ENCODE measurements at places on chromosomes 7 and 10. TPM values are rescaled to one million over a fixed set of nuclear protein-coding genes. Genes with fewer than 3 reads are reported as not detected.

Gene FFAR4
- total RNA-seq = not detected

Gene C10orf105
- total RNA-seq = 0.05 TPM

Gene ANAPC16
- total RNA-seq = 86.9 TPM

Gene RAMP3
- total RNA-seq = not detected

Gene MGMT
- total RNA-seq = 13.2 TPM

Gene SP8
- total RNA-seq = not detected

Gene BAIAP2L1
- 1.2 TPM for total RNA-seq

Gene LRRC17
- total RNA-seq = not detected

Gene KCNIP2
- 0.23 TPM for total RNA-seq

Gene PKD2L1
- not detected for total RNA-seq

Gene GIMAP2
- total RNA-seq = 19.7 TPM

Gene SYNPO2L
- total RNA-seq = not detected

Gene GAD2
- total RNA-seq = not detected

Gene ZNHIT1
- 55.0 TPM for total RNA-seq

Gene SEMA3D
- 0.08 TPM for total RNA-seq

Gene COL13A1
- not detected for total RNA-seq

Gene ZNF853
- total RNA-seq = 3.0 TPM

Gene SFR1
- 9.4 TPM for total RNA-seq

Gene CYP3A7
- total RNA-seq = not detected

Gene ATAD1
- total RNA-seq = 52.2 TPM

Gene CHST3
- total RNA-seq = 2.0 TPM

Gene EPHB4
- 1.5 TPM for total RNA-seq

Gene C7orf33
- not detected for total RNA-seq

Gene SYT15
- 0.66 TPM for total RNA-seq

Gene FGFR2
- 0.18 TPM for total RNA-seq

Gene CALD1
- total RNA-seq = 1.4 TPM

Gene ITIH5
- total RNA-seq = not detected

Gene SLC29A4
- 0.24 TPM for total RNA-seq

Gene OR2A1
- total RNA-seq = not detected

Gene PIP
- not detected for total RNA-seq

Gene GIMAP5
- total RNA-seq = 50.2 TPM

Gene PTPRZ1
- total RNA-seq = 0.05 TPM

Gene NEURL1
- total RNA-seq = 1.5 TPM

Gene CDHR1
- 1.3 TPM for total RNA-seq

Gene AMZ1
- not detected for total RNA-seq

Gene CALHM3
- total RNA-seq = not detected

Gene PROSER2
- total RNA-seq = 0.76 TPM

Gene DEPP1
- 0.20 TPM for total RNA-seq

Gene OR13A1
- total RNA-seq = not detected

Gene SMKR1
- 6.2 TPM for total RNA-seq

Gene SGPL1
- 90.5 TPM for total RNA-seq

Gene PRSS37
- not detected for total RNA-seq

Gene MYH16
- not detected for total RNA-seq

Gene ADAMTS14
- 0.14 TPM for total RNA-seq

Gene OR6V1
- not detected for total RNA-seq

Gene GIMAP8
- total RNA-seq = 4.0 TPM

Gene SDK1
- 0.05 TPM for total RNA-seq

Gene VWA2
- not detected for total RNA-seq

Gene DAGLB
- 12.8 TPM for total RNA-seq
